ENCODE measurements at places on chromosomes 5 and 9. TPM values are rescaled to one million over a fixed set of nuclear protein-coding genes. Genes with fewer than 3 reads are reported as not detected.

Gene LEAP2
- total RNA-seq = 2.3 TPM

Gene MORN5
- not detected for total RNA-seq

GRCh38 chr5:101580591-101580990 lies 677.5 kb upstream of the ST8SIA4 start:
- H3K4me3 ChIP-seq = no peak overlapping the region
- no peak overlapping the region for H3K27ac ChIP-seq
- no peaks in the 10 kb centered on the region for H3K4me1 ChIP-seq
- H3K27me3 ChIP-seq = no peaks in the 10 kb centered on the region
- H3K36me3 ChIP-seq = no peaks in the 10 kb centered on the region

- DNase-seq = no peak
- no peaks in the 10 kb centered on the region for H3K36me3 ChIP-seq
- H3K27me3 ChIP-seq = no peaks in the 10 kb centered on the region
Observed at GRCh38 chr9:87891754-87892153, 9.1 kb downstream of the SPATA31E1 start.

Gene AQP3
- 198 TPM for total RNA-seq

DNA sequence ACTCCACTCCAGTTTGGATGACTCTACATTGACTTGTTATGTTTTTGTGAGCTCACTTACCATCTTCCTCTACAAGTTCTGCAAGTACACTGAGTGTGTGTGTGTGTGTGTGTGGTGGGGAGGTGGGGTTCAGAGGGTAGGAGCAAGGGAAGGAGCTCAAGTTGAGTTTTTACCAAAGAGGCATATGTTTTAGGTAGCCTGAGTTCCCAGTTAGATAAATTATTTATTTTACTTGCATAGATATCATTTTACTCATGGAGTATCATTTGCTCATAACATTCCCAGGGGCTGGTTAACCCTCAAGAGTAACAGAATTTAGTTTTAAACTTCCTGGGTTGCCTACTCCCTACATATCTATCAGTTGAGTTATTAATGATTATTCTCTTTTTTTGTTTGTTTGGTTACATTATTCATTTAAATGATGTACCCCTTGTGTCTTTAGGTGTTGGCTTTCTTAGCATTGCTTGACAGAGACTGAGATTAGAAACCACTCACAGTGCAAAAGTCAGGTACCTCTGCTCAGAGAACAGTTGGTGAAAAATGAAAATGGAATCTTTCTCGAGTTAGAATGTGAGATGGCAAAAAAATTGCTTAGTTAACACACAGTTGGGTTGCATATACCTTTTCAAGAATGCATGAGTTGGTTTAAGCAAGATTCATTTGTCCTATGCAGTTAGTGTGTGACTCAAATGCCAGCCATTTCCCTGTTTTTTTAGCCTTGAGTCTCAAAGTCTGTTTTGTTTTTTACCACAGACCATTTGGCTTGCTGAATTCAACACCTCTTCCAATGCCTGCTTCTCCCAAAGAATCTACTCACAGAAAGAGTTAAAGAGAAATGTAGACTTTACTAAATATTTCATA lies 29.2 kb downstream of the TNFSF8 start:
- H3K27ac ChIP-seq = no peak overlapping the region
- H3K27me3 ChIP-seq = no peaks in the 10 kb centered on the region
- DNase-seq = no peak
- no peak overlapping the region for H3K4me3 ChIP-seq
- H3K4me1 ChIP-seq = peaks cover 23% of the 10 kb centered on the region

- H3K4me3 ChIP-seq = no peak overlapping the region
- H3K36me3 ChIP-seq = no peaks in the 10 kb centered on the region
- no peaks in the 10 kb centered on the region for H3K27me3 ChIP-seq
- H3K4me1 ChIP-seq = no peaks in the 10 kb centered on the region
- DNase-seq = no peak
Observed at GRCh38 chr9:5278486-5278885, 26.0 kb downstream of the RLN2 start.

DNA sequence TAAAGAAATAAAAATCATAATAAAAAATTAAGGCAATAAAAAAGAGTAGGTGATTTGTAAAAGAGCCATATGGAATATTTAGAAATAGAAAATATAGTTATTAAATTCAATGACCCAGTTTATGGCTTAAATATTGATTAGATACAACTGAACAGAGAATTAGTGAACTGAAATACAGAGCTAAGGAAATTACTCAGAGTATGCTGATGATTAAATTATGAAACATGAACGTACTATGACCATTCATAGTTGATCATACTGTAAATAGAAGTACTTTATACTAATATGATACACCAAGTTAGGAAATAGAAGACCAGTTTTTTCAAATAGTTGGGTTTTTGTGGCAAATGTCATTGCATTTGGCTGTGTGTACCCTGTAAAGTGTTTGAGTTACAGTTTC lies 194.5 kb downstream of the CWC27 start:
- H3K36me3 ChIP-seq = no peaks in the 10 kb centered on the region
- H3K4me3 ChIP-seq = no peak overlapping the region
- H3K4me1 ChIP-seq = no peaks in the 10 kb centered on the region
- no peak overlapping the region for H3K27ac ChIP-seq

DNA sequence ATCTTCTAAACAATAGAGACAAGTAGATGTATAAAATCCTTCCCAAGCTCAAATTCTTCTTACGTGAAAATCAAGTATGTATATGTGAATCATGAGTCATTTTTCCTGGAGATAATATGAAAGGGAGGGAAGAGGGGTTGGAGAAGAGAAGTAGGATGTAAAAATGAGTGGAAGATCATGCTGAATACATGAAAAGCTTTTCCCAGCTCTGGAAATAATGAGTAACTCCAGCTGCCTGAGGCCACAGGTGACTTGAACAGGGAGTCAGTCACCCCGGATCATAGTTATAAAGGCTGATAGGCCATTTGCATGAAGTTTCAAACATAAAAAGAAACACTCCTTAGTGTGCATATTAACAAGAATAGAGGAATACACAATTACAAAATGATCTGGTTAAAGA lies 486.7 kb downstream of the EFNA5 start:
- no peak for DNase-seq
- H3K27me3 ChIP-seq = no peaks in the 10 kb centered on the region
- no peak overlapping the region for H3K4me3 ChIP-seq
- no peaks in the 10 kb centered on the region for H3K36me3 ChIP-seq
- no peaks in the 10 kb centered on the region for H3K4me1 ChIP-seq

GRCh38 chr9:114214181-114214580 lies 58.8 kb downstream of the COL27A1 start:
- no peaks in the 10 kb centered on the region for H3K4me1 ChIP-seq
- H3K36me3 ChIP-seq = no peaks in the 10 kb centered on the region
- peaks cover 10% of the 10 kb centered on the region for H3K27me3 ChIP-seq
- DNase-seq = no peak
- H3K4me3 ChIP-seq = no peak overlapping the region
- no peak overlapping the region for H3K27ac ChIP-seq

DNA sequence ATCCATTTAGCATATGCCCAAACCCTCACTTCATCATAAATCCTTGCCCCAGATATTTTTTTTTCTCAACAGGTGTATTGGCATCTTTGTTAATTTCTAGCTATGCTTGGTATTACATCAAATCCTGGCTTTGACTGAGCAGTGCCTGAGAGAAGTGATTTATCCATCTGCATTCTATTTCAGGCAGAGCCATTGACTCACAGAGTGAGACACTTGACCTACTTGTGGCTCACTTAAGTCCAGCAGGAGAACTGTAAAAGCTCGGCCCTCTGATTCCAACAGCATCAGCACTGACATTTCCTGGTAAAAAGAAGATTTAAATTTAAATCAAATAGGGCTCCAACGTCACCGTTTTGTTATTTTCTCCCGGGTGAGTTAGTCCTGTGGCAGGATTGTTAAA lies 93.4 kb downstream of the PLK2 start:
- H3K4me3 ChIP-seq = no peak overlapping the region
- no peaks in the 10 kb centered on the region for H3K36me3 ChIP-seq
- no peak for DNase-seq
- H3K27me3 ChIP-seq = no peaks in the 10 kb centered on the region
- H3K27ac ChIP-seq = no peak overlapping the region

DNA sequence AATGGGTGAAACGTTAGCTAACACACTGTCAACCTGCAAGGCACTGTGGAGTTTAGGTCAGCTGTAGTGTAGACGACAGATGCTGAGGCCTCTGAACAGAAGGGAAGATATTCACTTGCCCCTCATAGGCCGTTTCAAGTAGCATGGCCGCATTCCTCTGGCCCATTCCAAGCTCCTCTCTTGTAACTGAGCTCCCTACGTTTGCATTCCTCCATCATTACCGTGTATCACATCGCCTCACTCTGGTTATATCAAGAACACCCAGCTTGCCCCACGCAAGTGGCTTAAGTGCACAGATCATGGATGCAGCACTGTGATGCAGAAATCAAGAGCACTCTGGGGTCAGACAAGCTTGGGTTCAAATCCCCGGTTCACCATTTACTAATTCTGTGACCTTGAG lies 43.3 kb downstream of the PRELID2 start:
- no peaks in the 10 kb centered on the region for H3K36me3 ChIP-seq
- H3K4me3 ChIP-seq = no peak overlapping the region
- no peaks in the 10 kb centered on the region for H3K27me3 ChIP-seq
- no peaks in the 10 kb centered on the region for H3K4me1 ChIP-seq

GRCh38 chr9:89926691-89927220 lies 321.9 kb downstream of the GADD45G start:
- peaks cover 18% of the 10 kb centered on the region for H3K4me1 ChIP-seq
- H3K4me3 ChIP-seq = no peak overlapping the region
- no peak overlapping the region for H3K27ac ChIP-seq
- no peaks in the 10 kb centered on the region for H3K36me3 ChIP-seq
- no peaks in the 10 kb centered on the region for H3K27me3 ChIP-seq

GRCh38 chr5:124948062-124948753 lies 201.8 kb upstream of the ZNF608 start:
- no peaks in the 10 kb centered on the region for H3K36me3 ChIP-seq
- DNase-seq = no peak
- peaks cover 12% of the 10 kb centered on the region for H3K4me1 ChIP-seq
- no peak overlapping the region for H3K4me3 ChIP-seq

GRCh38 chr5:102873379-102873932 lies 118.4 kb downstream of the PAM start:
- no peak overlapping the region for H3K4me3 ChIP-seq
- no peaks in the 10 kb centered on the region for H3K27me3 ChIP-seq
- H3K27ac ChIP-seq = no peak overlapping the region
- H3K36me3 ChIP-seq = no peaks in the 10 kb centered on the region
- DNase-seq = no peak

- no peak overlapping the region for H3K27ac ChIP-seq
- no peaks in the 10 kb centered on the region for H3K27me3 ChIP-seq
- no peaks in the 10 kb centered on the region for H3K4me1 ChIP-seq
- H3K36me3 ChIP-seq = no peaks in the 10 kb centered on the region
- no peak overlapping the region for H3K4me3 ChIP-seq
- no peak for DNase-seq
Observed at GRCh38 chr5:91110686-91111085, 272.4 kb downstream of the ARRDC3 start.

DNA sequence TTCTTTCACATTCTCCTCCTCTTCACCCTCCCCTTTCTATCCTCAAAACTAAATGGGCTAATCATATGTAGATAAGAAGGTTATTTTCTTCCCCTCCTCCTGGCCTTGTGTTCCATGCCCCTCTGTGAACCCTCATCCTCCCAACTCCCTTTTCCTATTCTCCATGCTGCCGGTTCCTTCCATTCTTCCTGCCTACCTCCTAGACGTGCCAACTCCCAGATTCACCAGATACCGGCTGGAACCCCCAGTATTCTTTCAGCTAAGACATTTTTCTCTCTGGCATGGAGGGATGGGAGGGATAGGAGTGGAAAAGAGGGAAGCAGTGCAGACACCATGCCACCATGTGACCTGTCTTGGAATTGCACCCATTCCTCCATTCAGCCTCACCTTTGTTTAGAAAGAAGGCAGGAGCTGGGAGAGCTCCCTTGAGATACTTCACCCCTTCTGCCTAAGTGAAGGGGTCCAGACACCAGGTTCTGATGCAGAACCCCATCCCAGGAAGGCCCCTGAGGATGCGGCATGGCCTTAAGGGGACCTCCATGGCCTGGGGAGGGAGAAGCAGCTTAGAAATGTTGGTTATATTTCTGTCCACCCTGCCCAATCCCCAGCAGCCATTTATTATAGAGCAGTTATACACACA lies 4.8 kb downstream of the DNAJB5 start:
- no peaks in the 10 kb centered on the region for H3K27me3 ChIP-seq
- no peak overlapping the region for H3K4me3 ChIP-seq
- peak overlapping the region; percentile 89 for H3K27ac ChIP-seq
- peaks cover 18% of the 10 kb centered on the region for H3K36me3 ChIP-seq
- DNase-seq = no peak
